ENCODE measurements at places on chromosomes 1 and 21.

- no peak for DNase-seq
Observed at GRCh38 chr1:94385308-94385929, 32.8 kb upstream of the ABCD3 start.

GRCh38 chr1:10753299-10753698 is 43.1 kb downstream of the CASZ1 start:
- no peak for DNase-seq

DNA sequence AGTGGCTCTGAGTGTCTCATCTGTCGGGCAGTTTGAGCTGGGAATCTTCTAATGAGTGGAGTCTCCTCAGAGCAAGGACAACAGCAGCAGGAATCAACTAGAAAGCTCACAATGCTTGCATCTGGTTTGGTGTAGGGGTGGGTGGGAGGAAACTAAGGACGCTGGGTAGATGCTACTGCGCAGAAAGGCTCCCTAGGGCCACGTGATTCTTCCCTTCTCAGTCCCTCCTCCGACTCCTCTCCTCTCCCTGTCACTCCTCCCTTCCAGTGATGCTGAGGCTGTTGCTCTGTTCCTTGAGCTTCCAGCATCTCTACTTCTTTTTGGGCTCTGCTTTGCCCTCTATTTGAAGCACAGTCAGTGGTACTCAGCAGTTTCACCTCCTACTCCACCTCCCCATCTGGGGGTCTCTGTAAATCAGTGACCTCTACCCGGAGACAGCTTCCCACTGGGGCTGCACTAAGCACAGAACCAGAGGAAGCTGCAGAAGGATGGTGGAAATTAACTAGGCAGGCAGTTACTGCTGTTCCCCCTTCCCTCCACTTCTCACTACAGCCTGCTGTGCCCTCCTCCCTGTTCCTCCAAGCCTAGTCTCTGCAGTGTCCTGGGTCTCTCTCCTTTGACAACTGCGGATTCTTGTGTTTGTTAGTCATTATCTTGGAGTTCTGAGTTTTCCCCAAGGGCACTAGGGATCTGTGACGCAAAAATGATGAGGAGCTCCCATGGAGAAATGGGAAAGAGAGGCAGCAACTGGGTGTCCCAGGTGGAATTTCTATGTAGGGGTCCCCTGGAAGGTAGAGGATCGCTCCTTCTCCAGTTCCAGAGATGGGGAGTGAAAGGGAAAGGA is 5.8 kb downstream of the LINGO4 start:
- DNase-seq: no peak

DNA sequence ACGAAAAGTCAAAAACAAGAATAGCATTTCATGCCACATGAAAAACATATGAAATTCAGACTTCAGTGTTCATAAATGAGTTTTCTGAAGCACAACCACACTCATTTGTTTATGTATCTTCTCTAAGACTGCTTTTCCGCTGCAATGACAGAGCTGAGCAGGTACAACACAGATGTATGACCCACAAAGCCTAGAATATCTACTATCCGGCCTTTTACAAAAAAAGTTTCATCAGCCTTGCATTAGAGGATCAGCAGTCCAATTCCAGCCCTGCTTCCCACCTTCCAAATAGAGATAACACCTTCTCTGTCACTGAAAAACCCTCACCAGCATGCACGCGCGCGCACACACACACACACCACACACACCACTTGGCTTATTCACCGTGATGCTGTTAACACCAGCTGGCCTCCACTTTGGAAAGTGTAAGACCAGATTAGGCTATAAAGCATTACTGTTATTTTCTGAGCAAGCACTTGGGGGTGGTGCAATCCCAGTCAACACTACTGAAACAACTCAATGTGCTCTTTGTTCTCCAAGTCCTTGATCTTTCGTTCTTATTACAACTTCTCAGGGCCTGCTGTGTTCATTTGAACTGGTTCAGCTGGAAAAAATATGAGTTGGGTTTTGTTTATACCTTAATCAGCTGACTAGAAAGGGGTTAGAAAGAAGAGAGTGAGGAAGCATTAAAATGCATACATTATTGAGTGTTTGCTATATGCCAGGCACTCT is 90.0 kb downstream of the GLUL start:
- DNase-seq: no peak

DNA sequence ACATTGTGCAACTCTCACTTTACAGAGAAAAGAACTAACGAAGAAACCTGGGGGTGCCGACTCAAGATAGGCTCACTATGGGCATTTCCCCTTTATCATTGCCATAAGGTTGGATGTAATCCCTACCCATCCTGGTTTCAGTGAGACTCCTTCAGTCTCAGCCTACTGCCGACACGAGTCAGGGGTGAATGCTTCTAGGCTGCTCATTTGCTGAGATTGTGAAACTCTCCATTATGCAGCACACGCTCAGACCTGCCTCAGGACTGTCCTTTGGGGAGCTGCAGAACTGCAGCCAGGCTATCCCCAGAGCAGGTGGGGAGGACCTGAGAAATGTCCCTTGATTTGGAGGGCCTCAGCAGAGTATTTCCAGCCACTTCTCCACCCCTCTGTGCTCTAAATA is 22.2 kb downstream of the TSHB start:
- DNase-seq: no peak

- DNase-seq: no peak
Observed at GRCh38 chr1:156523801-156524480, 23.4 kb upstream of the MEF2D start.

- DNase-seq: no peak
Observed at GRCh38 chr21:33783187-33783979, 132.2 kb downstream of the ATP5PO start.

- no peak for DNase-seq
Observed at GRCh38 chr1:75471252-75471651, 139.7 kb downstream of the SLC44A5 start.

- DNase-seq: no peak
Observed at GRCh38 chr21:45202889-45203288, 84.8 kb downstream of the POFUT2 start.

DNA sequence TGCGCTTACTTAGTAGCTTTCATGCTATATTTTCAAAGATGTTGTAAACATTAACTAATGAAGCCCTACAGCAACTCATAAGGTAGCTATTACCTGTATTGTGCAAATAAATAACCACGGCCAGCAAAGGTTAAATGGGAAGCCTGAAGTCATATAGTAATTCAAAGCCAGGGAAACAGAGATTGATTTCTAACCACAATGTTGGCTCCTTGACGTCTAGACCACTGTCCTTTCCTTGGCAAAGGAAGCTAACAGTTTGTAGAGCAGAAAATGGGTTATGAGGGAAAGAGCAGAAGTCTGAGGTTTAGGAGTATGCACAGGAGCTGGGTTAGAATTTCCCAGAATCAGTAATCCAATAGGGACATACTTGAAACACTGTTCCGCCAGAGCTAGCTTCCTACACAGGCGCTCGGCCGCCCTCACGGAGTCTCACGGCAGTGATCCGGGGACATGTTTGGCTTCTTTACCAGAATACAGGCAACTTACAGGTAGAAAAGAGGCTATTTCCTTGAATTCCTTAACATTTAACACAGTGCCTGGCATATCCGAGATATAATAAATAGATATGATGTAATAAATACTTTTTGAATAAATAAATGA is 298.8 kb upstream of the LYPLAL1 start:
- DNase-seq: no peak

DNA sequence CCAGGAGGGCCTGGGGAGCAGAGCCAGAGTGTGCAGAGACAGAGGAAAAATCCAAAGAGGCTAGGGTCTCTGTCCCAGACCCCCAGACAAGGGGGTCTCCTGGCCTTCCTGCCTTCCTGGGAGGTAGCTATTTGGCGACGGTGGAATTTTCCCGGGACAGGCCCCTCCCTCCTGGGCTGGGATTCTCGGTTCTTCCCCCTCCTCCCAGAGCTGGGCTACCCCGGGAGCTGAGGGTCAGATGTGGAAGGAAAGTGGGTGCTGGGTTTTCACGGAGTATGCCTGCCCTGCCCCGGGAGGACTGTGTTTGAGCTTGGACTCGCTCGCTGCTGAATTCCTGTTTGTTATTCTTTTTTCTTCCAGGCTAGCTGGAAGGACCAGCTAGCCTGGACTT is 759 bp downstream of the AMPD2 start:
- DNase-seq: no peak

DNA sequence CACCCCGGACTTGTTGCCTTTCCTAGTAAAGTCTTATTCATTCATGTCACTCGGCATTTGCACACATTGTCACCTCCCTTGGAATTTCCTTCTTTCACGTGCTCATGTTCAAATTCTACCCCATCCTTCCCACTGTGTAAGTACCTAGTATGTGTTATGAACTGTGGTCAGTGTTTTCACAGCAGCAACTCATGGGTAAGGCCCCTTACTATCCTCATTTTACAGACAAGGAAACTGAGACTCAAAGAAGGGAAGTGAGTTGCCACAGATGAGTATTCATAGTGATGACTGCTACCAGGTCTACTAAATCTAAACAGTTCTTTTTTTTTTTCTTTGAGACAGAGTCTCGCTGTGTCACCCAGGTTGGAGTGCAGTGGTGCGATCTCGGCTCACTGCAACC is 10.5 kb downstream of the CITED4 start:
- DNase-seq: no peak

DNA sequence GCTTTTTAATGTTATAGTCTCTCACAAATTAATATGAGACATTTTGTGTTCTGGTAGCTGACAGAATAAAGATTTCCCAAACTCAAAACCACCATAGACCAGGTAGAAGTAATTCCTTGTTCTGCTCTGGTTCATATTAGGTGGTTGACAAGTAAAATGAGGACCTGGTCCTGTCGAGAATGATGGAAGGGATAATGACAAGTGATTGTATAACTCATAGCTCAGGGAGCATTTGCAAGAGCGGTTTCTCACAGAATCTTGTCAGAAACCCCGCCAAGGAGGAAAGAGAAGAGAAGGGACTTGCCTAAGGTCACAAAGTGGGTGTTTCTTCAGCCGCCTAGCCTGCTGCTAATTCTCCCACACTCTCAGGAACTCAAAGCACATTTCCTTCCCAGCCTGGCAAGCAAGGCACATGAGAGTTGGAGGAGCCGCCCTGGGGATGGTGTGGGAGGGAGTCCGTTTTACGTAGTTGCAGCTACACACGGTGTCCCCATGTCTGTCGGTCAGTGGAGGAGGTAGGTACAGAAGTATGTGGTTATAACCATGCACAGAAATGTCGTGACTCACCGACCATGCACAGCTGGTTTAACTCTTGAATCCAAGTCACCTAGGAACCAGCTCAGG is 46.5 kb downstream of the SAMD13 start:
- no peak for DNase-seq

DNA sequence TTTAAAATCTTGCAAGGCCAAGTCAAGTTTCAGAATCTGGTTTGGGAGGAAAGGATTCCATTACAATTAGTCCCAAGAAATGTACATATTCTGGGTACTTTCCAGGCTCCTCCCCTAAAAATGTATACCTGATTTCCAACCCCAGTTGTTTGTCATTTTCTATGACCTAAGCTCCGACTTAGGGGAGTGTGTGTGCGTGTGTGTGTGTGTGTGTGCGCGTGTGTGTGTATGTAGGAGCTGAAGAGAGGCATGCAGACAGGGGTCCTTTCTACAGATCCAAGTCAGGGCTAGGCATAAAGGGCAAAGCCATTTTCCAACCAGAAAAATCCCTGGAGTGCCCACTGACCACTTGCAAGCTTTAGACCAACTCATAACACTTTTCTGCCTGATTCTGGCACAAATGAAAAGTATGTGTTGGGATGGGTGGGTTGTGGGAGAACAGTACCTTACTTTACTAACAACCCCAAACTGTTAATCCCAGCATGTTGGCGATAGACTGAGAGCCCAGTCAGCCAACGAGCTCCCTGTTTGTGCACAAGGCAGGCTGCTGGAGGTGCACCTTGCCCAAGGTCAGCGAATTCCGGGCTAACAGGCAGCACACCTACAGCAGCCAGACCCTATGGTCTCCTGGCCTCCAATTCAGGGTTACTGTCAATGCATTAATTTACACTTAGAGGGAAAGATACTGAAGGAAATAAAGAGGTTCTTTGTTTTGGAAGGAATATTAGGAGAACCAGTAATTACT is 1.7 kb downstream of the TRABD2B start:
- DNase-seq: no peak

GRCh38 chr1:54312796-54313316 is 93.3 kb downstream of the SSBP3 start:
- no peak for DNase-seq

GRCh38 chr1:15719381-15720120 is 16.5 kb upstream of the SLC25A34 start:
- DNase-seq: no peak

- no peak for DNase-seq
Observed at GRCh38 chr1:111737216-111738132, 1.7 kb downstream of the INKA2 start.

GRCh38 chr1:87394513-87394912 is 65.8 kb downstream of the LMO4 start:
- no peak for DNase-seq

GRCh38 chr1:54335755-54336108 is 70.5 kb downstream of the SSBP3 start:
- no peak for DNase-seq

- DNase-seq: no peak
Observed at GRCh38 chr1:222167111-222167510, 380.8 kb downstream of the HHIPL2 start.

DNA sequence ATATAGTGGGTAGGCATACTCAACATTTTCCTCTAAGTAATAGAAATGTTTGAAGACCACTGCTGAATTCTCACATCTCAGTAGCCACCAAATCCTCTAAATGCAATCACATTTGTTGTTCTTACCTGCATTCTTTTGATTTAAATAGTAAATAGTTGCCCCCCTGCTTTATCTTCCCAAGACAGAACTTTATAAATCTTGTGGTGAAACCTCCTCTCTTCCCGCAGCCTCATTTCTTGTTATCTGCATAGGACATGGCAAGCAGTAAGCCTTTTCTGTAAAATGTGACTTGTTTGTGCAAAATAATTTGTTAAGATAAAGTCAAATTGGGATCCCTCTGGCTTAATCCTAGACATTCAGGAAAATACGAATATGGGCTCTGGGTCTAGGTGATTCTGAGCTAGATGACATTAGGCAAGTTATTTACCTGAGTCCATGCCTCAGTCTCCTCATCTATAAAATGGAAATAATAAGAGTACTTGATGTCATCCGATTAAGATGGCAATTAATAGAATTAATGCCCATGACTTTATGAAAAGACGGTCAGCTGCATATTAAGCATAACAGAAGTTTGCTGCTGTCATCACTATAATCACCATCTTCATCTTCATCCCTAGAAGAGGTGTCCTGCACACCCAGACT is 77.7 kb downstream of the LRRC8C start:
- no peak for DNase-seq

DNA sequence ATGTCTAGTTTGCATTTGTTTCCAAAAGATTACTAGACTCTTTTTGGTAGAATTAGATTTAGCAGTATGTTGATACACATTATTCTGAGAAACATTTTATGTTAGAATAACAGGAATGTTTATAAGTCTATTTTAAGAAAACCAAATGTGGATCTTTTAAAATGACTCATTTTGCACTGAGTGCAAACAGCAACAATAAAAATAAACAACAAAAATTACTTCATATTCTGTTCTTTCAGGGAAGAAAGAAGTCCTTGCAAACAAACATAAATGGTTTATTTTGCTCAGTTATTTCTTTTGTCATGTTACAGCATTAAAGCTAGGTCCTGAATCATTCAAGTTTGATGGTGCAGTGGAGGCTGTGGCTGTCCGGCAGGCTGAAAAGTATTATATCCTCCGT is 106.8 kb upstream of the TENT5C start:
- no peak for DNase-seq

- no peak for DNase-seq
Observed at GRCh38 chr1:10799726-10800125, 3.3 kb upstream of the CASZ1 start.

Data from activated gamma-delta T cell treated with Interleukin-2 at 50 U/mL for 16 hours (primary cell).